ENCODE measurements at places on chromosomes 4 and X.

GRCh38 chr4:47662975-47663374 is 174.9 kb downstream of the CORIN start:
- DNase-seq: no peak

GRCh38 chrX:139890991-139891700 is 41.7 kb downstream of the ATP11C start:
- no peak for DNase-seq

GRCh38 chr4:38463268-38463958 is 200.6 kb upstream of the KLF3 start:
- DNase-seq: no peak

DNA sequence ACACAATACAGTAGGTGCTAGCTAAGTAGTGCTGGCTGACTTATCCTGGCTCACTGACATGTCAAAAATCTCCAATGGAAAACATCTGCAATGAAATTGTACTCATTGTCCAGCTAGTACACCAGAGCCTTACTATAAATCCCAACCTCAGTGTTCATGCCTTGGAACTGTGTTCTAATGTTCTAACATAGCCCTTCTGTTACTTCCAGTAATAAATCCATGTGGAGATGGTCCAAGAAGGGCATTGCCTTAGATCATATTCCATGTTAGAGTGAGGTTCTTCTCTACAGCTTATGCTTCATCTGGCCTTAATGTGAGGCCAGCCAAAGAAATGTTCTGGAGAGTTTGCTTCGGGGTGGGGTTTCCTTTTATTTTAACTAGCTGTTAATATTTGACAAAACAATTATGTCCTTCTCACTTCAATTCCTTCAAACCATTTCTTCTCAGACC is 25.1 kb downstream of the ENOX2 start:
- DNase-seq: no peak
